Renal pelvis (tissue), 12 donors: ENCODE measurements at places on chromosomes 4 and X. TPM values are rescaled to one million over a fixed set of nuclear protein-coding genes. Genes with fewer than 3 reads are reported as not detected.

- DNase-seq, result no peak
Observed at GRCh38 chr4:151420250-151420807, 11.4 kb downstream of the FHIP1A start.

Gene ZNF185
- 47.1 TPM for polyA plus RNA-seq

GRCh38 chr4:17787315-17787714 lies 5.9 kb upstream of the FAM184B start:
- DNase-seq, result no peak

Gene CEP44
- polyA plus RNA-seq, result 15.1 TPM

Gene SHOX
- polyA plus RNA-seq, result 0.13 TPM

Gene CSAG2
- not detected for polyA plus RNA-seq

DNA sequence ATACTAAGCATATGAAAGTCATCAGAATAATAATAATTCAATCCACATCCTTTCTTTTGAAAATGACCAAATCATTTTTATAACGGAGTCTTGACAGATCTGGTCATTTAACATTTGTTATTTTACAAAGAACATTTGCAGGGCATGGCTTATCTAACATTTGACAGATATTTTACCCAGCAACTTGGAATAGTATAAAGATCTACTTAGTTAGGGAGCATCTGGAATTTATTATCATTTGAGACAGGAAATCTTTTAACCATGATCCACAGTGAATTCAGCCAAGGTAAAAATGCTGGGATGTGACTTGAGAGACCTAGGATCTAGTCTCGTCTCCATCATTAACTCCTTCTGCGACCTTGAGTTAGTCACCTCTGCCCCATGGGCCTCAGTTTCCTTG lies 22.4 kb downstream of the STARD8 start:
- DNase-seq, result no peak

Gene IGSF1
- 26.6 TPM for polyA plus RNA-seq

DNA sequence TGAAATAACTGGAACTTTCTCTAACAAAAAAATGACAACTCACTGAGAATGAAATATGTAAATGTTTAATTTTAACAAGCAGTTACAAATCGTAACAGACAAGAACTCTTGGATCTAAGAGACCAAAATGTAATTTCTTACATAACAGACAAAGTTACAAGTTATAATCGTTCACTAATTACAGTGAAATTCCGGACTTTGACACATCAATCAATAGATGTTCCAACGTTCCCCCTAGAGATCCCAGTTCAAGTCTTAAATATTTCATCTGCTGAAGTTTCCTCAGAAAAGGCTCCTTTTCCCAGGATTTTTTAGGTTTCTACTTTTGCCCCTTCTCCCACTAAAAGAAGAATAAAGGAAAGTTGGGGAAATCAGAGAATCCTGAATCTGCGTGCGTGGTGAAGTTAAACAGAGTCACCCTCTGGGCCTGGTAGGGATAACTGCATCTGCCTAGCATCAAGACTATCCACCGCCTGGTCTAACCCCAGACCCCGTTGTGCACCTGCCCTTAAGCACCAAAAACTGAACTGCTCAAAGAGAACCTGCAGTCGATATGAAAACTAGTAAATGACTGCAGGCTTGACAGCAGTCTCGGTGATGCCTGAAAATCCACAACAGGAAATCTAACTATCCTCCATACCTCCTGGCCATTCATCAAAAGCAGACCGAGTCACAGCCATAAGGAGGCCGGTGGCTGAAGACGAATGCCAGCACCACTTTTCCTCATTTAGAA lies 2.3 kb downstream of the IRF2 start:
- peak; percentile 16 for DNase-seq

DNA sequence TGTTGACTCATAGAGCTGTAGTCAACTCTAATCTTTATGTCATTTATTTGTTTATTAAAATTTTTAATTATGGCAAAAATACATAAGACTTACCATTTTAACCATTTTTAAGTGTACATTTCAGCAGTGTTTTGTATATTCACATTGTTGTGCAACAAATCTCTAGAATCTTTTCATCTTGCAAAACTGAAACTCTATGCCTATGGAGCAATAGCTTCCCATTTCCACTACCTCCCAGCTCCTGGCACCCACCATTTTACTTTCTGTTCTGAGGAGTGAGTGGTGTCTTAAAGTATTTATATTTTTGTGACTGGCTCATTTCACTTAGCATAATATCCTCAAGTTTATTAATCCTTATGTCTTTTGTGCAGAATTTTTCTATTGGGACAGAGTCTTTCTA lies 181.0 kb downstream of the GPAT3 start:
- no peak for DNase-seq

GRCh38 chr4:11342401-11342800 lies 86.3 kb downstream of the HS3ST1 start:
- no peak for DNase-seq

DNA sequence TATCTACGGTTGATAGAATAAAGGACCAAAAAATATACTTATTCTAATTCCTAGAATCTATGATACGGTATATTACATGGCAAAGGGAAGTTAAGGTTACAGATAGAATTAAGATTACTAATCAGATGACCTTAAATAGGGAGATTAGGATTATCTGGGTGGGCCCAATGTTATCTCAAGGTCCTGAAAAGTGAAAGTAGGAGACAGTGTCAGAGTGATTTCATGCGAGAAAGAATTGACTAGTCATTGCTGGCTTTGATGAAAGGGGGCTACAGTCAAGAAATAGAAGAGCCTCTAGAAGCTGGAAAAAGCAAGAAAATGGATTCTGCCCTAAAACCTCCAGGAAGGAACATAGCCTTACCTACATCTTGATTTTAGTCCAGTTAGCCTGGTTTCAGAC lies 176.9 kb upstream of the PPP1R2C start:
- no peak for DNase-seq

Gene CRMP1
- 66.6 TPM for polyA plus RNA-seq

Gene PPP4R3C
- polyA plus RNA-seq, result not detected

Gene MCF2
- polyA plus RNA-seq, result 0.83 TPM

GRCh38 chr4:158856852-158857251 lies 88.0 kb downstream of the FNIP2 start:
- DNase-seq, result no peak

Gene TMEM255A
- 0.25 TPM for polyA plus RNA-seq

DNA sequence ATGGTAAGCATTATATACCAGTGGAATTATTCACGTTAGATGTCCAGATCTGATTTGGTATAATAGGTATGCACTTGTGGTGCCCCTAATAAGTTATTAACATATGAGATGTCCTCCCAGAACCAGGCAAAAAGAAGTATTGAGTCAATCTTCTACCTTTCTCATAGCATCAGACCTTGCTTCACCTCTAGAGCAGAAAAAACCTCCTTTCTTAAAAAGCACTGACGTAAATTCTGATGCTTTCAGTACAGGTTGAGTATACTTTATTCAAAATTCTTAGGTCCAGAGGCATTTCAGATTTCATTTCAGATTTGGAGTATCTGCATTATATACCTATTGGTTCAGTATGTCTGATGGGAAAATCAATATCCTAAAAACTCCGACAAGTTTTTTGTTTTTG lies 22.4 kb downstream of the LEF1 start:
- DNase-seq, result no peak

Gene CT45A1
- not detected for polyA plus RNA-seq

DNA sequence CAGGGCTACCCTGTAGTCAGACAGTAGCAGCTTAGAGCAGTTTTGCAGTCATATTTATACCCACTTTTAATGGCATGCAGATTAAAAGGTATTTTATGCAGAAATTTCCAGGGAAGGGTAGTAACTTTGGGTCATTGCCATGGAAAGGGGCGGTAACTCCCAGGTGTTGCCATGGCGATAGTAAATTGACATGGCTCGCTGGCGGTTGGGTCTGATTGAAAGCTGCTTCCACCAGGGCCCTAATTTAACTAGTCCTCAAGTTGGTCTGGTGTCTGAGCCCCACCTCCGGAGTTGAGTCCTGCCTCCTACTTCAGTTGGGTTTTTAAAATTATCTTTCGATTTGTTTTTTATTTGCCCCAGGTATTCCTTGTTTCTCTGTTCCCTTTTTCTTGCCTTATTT lies 70.1 kb downstream of the NAA11 start:
- peak; percentile 7 for DNase-seq

GRCh38 chrX:53114864-53115549 lies 21.1 kb downstream of the KANTR start:
- DNase-seq, result no peak

Gene BBS12
- polyA plus RNA-seq, result 13.3 TPM
